ENCODE measurements at places on chromosomes 2 and 18. TPM values are rescaled to one million over a fixed set of nuclear protein-coding genes. Genes with fewer than 3 reads are reported as not detected.

The ATRAID gene
- total RNA-seq, result 89.9 TPM

The AMER3 gene
- total RNA-seq, result 0.18 TPM

The PLEKHH2 gene
- 1.6 TPM for total RNA-seq

The AOX1 gene
- 0.80 TPM for total RNA-seq

The POTEC gene
- total RNA-seq, result not detected

The RIT2 gene
- not detected for total RNA-seq

The BMP10 gene
- total RNA-seq, result not detected

DNA sequence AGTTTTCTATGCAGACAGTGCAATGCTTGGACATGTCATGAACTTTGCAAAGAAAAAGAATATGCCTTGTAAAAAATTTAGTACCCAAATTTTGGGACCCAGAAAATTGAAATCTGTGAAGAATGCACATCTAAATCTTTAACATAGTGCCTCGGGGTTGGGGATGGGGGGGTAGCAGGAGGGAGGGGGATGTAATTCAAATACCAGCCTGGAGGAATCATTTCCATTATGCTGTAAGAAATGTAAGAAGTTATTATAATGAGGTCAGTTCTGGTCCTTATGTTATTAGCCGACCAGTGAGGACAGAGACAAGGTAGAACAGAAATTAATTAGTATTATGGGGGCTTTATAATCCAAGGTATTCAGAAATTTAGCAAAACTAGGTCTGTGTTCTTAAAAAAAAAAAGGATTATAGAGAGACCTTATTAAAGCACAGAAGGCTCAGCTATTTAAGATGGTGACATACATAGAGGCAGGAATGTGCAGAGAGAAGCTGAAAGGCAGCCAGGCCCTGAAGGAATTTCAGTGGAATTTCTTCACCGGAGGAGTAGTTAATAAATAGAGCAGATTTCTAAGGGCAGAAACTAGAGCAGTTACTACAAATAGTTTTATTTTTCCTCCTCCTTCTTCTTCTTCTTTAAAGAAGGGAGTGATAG lies 89.0 kb upstream of the RBMS1 start:
- H3K27me3 ChIP-seq, result peaks cover 2% of the 10 kb centered on the region
- no peak overlapping the region for H3K27ac ChIP-seq
- no peak for DNase-seq
- peaks cover 3% of the 10 kb centered on the region for H3K36me3 ChIP-seq
- H3K4me3 ChIP-seq, result no peak overlapping the region
- H3K4me1 ChIP-seq, result peaks cover 25% of the 10 kb centered on the region

- no peaks in the 10 kb centered on the region for H3K27me3 ChIP-seq
- no peaks in the 10 kb centered on the region for H3K36me3 ChIP-seq
- no peak overlapping the region for H3K4me3 ChIP-seq
Measured at GRCh38 chr18:11506856-11507255, 102.5 kb upstream of the SLC35G4 start.

DNA sequence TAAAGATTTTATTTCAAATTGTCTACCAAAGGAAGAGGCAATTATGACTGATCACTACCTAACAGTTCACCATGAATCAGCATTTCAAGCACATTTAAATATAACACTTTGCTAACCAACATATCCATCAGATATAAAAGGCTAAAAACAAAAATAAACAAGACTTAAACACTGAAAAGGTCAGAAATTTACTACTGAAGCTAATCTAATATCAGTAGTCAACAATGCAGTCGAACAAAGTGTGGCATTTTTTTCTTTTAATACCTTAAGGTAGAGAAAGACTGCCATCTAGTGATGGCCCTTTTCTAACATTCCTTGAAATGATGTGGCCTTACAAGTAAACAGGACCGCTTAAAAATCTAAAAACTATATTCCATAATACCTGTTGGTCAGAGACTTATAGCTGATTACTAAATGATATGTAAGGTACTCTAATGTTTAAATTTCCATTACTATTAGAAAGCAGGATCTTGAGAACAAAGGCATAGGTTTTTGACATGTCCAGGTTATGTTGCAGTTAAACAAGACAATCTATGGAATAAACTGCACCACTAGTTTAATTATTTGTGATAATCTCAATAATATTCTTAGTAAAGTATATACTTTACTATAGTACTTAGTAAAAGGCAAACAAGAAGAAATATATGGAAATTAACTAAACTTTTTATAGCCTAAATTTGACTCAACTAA lies 80.0 kb downstream of the EXOC6B start:
- peak; percentile 20 for DNase-seq
- H3K27me3 ChIP-seq, result no peaks in the 10 kb centered on the region
- H3K27ac ChIP-seq, result no peak overlapping the region

- no peaks in the 10 kb centered on the region for H3K36me3 ChIP-seq
- no peaks in the 10 kb centered on the region for H3K4me1 ChIP-seq
- H3K27me3 ChIP-seq, result peaks cover 6% of the 10 kb centered on the region
Measured at GRCh38 chr2:42055573-42056514, 8.0 kb downstream of the PKDCC start.

GRCh38 chr18:25464227-25464626 lies 112.3 kb upstream of the ZNF521 start:
- H3K4me1 ChIP-seq, result peaks cover 7% of the 10 kb centered on the region
- no peak overlapping the region for H3K4me3 ChIP-seq
- H3K36me3 ChIP-seq, result no peaks in the 10 kb centered on the region
- no peak for DNase-seq

- H3K27ac ChIP-seq, result no peak overlapping the region
- no peak for DNase-seq
- H3K36me3 ChIP-seq, result no peaks in the 10 kb centered on the region
- H3K27me3 ChIP-seq, result no peaks in the 10 kb centered on the region
- no peak overlapping the region for H3K4me3 ChIP-seq
Measured at GRCh38 chr18:63928331-63928730, 20.6 kb downstream of the SERPINB10 start.

DNA sequence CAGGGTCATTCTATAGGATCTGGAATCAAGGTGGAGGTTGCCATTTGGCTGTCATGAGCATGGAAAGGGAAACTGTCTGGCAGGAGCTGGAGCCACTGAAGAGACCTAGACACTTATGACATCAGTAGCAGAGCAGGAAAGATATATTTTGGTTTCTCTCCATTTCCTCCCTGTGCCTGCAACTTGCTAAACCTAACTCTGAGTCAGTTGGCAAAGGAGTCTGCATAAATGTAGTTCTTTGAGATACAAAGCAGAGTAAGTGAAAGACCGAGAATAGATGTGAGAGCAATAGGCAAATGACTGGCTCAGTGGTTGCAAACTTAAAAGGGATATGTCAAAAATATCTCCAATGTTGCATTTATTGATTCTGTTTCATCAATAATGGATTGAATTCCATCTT lies 757.7 kb downstream of the KCNJ3 start:
- no peaks in the 10 kb centered on the region for H3K36me3 ChIP-seq
- no peak overlapping the region for H3K27ac ChIP-seq
- no peak for DNase-seq
- H3K4me3 ChIP-seq, result no peak overlapping the region
- no peaks in the 10 kb centered on the region for H3K27me3 ChIP-seq
- no peaks in the 10 kb centered on the region for H3K4me1 ChIP-seq

GRCh38 chr2:11923935-11924334 lies 177.5 kb downstream of the LPIN1 start:
- no peak for DNase-seq
- no peak overlapping the region for H3K4me3 ChIP-seq
- no peaks in the 10 kb centered on the region for H3K4me1 ChIP-seq
- H3K27ac ChIP-seq, result no peak overlapping the region
- H3K27me3 ChIP-seq, result peaks cover 4% of the 10 kb centered on the region
- H3K36me3 ChIP-seq, result no peaks in the 10 kb centered on the region

GRCh38 chr2:218858138-218858445 lies 1.5 kb upstream of the WNT6 start:
- H3K27ac ChIP-seq, result no peak overlapping the region
- no peak overlapping the region for H3K4me3 ChIP-seq
- no peaks in the 10 kb centered on the region for H3K36me3 ChIP-seq
- no peak for DNase-seq
- H3K27me3 ChIP-seq, result peaks cover 56% of the 10 kb centered on the region

DNA sequence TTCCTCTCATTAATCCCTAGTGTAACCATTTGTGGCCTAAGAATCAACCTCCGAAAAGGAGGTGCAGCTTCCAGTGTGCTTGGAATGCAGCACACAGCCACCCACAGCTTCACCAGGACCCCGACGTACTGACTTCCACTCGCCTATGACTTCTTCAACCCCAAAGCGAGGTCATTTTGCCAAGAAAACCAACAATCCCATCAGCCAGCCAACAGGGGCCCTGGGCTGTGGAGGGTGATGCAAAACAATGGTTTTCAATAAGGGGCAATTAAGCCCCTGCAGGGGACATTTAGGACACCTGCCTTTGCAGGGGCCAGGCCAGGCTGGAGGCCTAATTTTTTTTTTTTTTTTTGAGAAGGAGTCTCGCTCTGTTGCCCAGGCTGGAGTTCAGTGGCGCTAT lies 158.1 kb upstream of the SKOR2 start:
- H3K36me3 ChIP-seq, result no peaks in the 10 kb centered on the region
- DNase-seq, result no peak
- H3K4me1 ChIP-seq, result peaks cover 3% of the 10 kb centered on the region
- H3K27ac ChIP-seq, result no peak overlapping the region
- H3K4me3 ChIP-seq, result no peak overlapping the region

- H3K4me3 ChIP-seq, result no peak overlapping the region
- peaks cover 42% of the 10 kb centered on the region for H3K4me1 ChIP-seq
- no peak for DNase-seq
- no peaks in the 10 kb centered on the region for H3K27me3 ChIP-seq
- H3K36me3 ChIP-seq, result peaks cover 4% of the 10 kb centered on the region
Measured at GRCh38 chr18:3269914-3270299, 8.0 kb downstream of the MYL12B start.

GRCh38 chr2:233857511-233858141 lies 3.3 kb upstream of the HJURP start:
- no peak overlapping the region for H3K4me3 ChIP-seq
- peaks cover 2% of the 10 kb centered on the region for H3K27me3 ChIP-seq
- H3K27ac ChIP-seq, result no peak overlapping the region
- peak; percentile 57 for DNase-seq
- peaks cover 11% of the 10 kb centered on the region for H3K4me1 ChIP-seq
- H3K36me3 ChIP-seq, result no peaks in the 10 kb centered on the region

- H3K36me3 ChIP-seq, result peaks cover 3% of the 10 kb centered on the region
- H3K4me3 ChIP-seq, result no peak overlapping the region
- no peak overlapping the region for H3K27ac ChIP-seq
- peaks cover 3% of the 10 kb centered on the region for H3K27me3 ChIP-seq
Measured at GRCh38 chr2:30612371-30612770, 165.3 kb downstream of the LCLAT1 start.

GRCh38 chr18:56532176-56532840 lies 106.1 kb downstream of the TXNL1 start:
- no peak overlapping the region for H3K27ac ChIP-seq
- H3K4me3 ChIP-seq, result no peak overlapping the region
- H3K27me3 ChIP-seq, result no peaks in the 10 kb centered on the region
- DNase-seq, result no peak

GRCh38 chr2:238488347-238488826 lies 61.7 kb downstream of the ASB1 start:
- H3K4me3 ChIP-seq, result no peak overlapping the region
- no peak for DNase-seq
- H3K27ac ChIP-seq, result peak overlapping the region; percentile 33
- H3K4me1 ChIP-seq, result peaks cover 19% of the 10 kb centered on the region
- no peaks in the 10 kb centered on the region for H3K36me3 ChIP-seq

DNA sequence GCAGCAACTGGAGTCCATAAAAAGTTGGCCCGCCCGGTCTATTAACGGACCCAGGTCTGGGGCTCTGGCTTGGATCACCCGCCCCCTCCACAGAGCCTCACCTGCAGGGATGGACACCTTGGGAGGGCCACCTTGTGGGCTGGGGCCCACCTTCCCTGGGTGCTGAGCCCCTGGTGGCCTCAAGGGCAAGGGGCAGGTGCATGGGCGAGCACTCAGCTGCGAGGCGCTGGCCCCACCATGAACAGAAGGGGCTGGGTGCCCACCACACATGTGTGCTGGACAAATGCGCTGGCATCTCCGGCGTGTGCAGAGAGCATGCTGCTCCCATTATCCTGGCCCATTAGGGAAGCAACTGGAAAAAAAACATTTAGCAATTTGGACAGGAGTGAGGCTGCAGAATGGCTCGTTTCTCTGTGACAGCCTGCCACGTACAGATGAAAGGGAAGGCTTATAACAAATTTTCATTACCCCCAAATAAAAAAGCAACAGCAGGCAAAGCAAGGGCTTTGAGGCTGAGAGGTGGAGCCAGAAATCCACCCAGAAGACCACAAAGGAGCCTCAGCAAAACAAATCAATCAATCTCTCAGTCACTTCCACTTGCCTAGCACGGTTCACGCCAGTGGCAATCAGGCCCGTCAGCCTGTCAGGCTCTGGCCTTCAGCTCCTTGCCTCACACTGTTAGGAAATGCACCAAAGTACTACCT lies 253.1 kb upstream of the ZNF521 start:
- H3K27me3 ChIP-seq, result peaks cover 5% of the 10 kb centered on the region
- H3K4me1 ChIP-seq, result no peaks in the 10 kb centered on the region
- H3K4me3 ChIP-seq, result no peak overlapping the region
- no peak overlapping the region for H3K27ac ChIP-seq
- no peak for DNase-seq
- H3K36me3 ChIP-seq, result no peaks in the 10 kb centered on the region

- H3K4me1 ChIP-seq, result peaks cover 33% of the 10 kb centered on the region
- H3K36me3 ChIP-seq, result peaks cover 6% of the 10 kb centered on the region
- H3K4me3 ChIP-seq, result peak overlapping the region; percentile 48
- H3K27ac ChIP-seq, result peak overlapping the region; percentile 95
- H3K27me3 ChIP-seq, result peaks cover 6% of the 10 kb centered on the region
- DNase-seq, result peak; percentile 28
Measured at GRCh38 chr2:46277431-46278190, 19.6 kb upstream of the EPAS1 start.

GRCh38 chr2:236718207-236718992 lies 148.8 kb downstream of the ACKR3 start:
- no peaks in the 10 kb centered on the region for H3K36me3 ChIP-seq
- no peak overlapping the region for H3K4me3 ChIP-seq
- peaks cover 10% of the 10 kb centered on the region for H3K4me1 ChIP-seq
- H3K27ac ChIP-seq, result no peak overlapping the region
- DNase-seq, result no peak

GRCh38 chr18:47915930-47916329 lies 14.5 kb downstream of the SMAD2 start:
- H3K4me1 ChIP-seq, result peaks cover 49% of the 10 kb centered on the region
- no peak overlapping the region for H3K27ac ChIP-seq
- H3K4me3 ChIP-seq, result no peak overlapping the region
- H3K36me3 ChIP-seq, result peaks cover 11% of the 10 kb centered on the region
- no peaks in the 10 kb centered on the region for H3K27me3 ChIP-seq

DNA sequence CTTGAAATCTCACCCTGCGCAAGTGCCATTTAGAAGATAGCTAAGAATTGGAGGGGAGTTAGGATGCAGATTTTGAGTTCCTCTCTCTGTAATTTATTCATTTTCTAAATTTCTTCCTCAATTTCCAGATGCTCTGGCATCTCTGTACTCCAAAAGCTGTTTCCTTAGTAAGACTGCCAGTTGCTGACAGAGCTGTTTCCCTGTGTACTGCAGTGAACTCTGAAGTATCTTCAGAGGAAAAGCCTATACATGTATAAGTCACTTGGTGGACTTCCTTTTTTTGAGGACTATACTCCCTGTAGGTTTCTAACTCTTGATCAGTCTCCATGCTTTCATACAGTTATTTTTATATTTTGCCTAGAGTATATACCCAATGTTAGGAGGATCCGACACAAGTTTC lies 1.5 kb upstream of the RESP18 start:
- peaks cover 19% of the 10 kb centered on the region for H3K27me3 ChIP-seq
- no peak overlapping the region for H3K4me3 ChIP-seq
- peaks cover 3% of the 10 kb centered on the region for H3K4me1 ChIP-seq
- no peak for DNase-seq

Data from endothelial cell (in vitro differentiated cells).